Renal cortical epithelial cell (primary cell): ENCODE measurements at places on chromosomes 16 and 17.

- no peak for DNase-seq
Observed at GRCh38 chr16:15919331-15919730, 30.1 kb upstream of the ABCC1 start.

GRCh38 chr16:88453611-88454522 lies 787 bp downstream of the ZFPM1 start:
- no peak for DNase-seq

GRCh38 chr17:77400445-77400870 lies 259.7 kb downstream of the SEC14L1 start:
- DNase-seq: no peak

DNA sequence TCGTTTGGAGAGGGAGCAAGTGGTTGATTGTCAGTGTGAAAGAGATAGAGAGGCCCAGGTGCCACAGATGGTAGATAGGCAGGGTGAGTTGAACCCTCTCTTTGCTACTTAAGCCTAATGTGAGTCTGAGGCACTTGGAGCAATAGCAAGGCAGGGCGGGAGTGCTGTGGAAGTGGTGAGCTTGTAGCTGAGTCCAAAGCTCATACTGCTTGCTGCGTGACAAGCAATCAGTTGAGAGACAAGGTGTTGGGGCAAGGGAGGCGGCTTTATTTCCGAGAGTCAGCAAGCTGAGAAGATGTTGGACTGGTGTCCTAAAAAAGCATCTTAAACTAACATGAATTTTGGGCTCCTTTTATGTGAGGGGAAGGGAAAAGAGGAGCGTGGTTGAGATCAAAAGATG lies 112.9 kb upstream of the ZKSCAN2 start:
- DNase-seq: no peak

DNA sequence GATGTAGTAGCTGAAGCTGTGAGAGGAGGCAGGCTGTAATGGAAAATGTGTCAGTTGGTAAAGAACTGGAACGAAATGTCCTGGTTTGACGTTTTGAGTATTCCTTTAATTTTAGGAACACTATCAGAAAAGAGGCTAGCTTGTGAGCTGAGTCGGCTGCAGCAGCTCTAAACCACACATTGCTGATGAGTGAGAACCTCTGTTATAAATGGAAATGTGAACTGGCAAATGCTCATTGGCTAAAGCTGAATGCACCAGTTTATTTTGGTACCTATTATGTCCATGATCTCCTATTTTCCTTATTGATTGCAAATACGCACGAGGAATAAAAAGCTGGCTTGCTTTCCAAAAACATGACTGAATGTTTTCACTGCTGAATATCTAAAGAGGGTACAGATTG lies 11.0 kb upstream of the WIPI1 start:
- DNase-seq: no peak

DNA sequence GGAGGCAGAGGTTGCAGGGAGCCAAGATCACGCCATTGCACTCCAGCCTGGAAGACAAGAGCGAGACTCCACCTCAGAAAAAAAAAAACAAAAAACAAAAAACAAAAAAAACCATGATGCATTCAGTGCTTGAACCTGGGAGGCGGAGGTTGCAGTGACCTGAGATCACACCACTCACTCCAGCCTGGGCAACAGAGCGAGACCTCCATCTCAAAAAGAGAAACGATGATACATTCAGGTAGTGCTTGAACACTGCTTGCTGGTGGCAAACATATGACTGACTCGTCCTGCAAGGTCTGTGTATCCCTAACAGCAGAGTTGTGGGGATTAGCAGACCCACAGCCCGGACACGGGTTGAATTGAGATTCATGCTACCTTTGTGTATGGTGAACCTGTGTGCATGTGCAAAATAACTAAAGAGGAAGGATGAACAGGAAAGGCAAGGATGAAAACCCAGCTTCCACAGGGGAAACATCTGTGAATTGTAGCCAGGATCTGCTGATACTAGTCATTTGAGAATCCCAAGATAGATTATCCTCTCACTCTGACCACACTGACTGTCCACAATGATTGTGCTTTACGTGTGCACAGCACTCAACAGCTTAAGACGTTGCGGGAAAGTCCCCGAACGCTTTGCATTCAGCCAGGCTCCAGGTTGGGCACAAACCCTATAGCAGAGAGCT lies 52.4 kb upstream of the MRPS23 start:
- peak; percentile 69 for DNase-seq

GRCh38 chr17:13609941-13610340 lies 8.2 kb upstream of the HS3ST3A1 start:
- no peak for DNase-seq

DNA sequence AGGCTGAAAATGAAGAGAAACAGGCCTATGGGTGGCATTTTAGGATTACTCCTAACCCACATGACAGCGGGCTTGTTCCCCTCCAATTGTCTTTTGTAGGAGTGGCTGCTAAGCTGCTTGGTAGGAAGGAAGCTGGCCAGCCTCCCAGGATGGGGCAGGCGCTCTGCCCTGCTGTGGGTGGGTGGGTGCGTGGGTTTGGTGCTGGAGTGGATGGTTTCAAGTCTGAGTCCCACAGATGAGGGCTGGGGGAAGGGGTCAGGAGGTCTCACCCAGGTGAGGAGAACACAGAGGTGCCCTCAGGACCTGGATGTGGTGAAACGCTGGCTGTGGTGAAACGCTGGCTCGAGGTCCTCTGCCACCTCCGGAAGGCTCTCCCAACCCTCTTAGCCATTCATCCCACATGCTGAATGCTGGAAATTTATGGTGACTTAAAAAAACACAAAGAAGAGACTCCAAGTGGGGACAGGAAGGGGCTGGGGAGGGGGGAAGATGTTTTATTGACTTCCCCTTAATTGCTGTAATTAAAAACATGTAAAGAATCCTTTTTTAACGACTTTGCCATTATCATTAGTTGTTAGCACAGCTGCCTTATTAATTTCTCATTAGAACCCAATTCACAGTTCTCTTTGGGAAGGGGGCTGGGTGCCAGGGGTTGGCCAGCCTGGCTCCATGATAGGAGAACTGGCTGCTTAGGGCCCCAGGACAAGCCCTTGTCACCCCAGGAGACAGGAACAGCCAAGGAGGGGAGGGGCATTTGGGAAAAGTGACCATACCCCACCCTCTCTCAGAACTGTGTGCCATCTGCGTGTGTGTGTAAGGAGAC lies 153.5 kb upstream of the CDC42EP4 start:
- no peak for DNase-seq

GRCh38 chr16:869823-870641 lies 69.5 kb upstream of the GNG13 start:
- DNase-seq: no peak

GRCh38 chr16:5065326-5065725 lies 430 bp downstream of the C16orf89 start:
- DNase-seq: no peak

DNA sequence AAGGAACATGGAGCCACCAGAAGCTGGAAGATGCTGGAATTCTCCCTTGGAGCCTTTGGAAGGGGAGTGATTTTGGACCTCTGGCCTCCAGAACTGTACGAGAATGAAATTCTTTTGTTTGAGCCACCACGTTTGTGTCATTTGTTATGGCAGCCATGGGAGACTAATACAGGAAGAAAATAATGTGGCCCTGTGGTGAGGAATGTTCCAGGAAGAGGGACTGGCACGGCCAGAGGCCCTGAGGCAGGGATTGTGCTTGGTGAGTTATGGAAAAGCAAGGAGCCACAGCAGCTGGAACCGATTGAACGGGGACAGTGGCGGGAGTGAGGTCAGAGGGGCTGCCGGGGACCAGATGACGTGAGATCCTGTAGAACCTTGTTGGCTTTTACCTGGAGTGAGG lies 51.4 kb downstream of the CFAP20 start:
- DNase-seq: no peak

DNA sequence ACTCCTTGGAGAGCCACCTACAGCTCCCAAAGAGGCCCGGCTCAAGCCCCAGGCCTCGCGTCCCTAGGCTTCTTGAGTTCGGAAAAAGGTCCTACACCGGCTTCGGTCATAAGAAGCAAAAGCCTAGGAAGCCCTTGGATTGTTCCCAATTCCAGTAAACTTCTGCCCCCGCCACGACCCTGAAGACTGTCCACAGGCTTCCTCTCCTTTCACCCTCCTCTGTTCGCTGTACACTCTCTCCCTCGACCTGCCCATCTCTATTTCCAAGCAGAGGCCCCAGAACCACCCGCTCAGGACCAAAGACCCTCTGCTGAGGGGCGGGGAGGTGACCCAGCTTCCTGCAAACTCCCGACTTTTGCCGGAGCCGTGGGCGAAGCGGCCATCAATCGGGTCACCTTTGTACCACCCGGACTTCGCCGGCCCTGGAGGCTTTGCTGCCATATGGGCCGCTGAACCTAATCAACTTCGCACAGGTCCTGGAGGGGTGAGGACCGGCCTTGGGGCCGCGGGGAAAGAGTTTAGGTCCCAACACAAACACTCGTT lies 2.7 kb downstream of the HOXB2 start:
- no peak for DNase-seq

GRCh38 chr16:51556694-51557340 lies 405.7 kb upstream of the SALL1 start:
- DNase-seq: peak; percentile 88

DNA sequence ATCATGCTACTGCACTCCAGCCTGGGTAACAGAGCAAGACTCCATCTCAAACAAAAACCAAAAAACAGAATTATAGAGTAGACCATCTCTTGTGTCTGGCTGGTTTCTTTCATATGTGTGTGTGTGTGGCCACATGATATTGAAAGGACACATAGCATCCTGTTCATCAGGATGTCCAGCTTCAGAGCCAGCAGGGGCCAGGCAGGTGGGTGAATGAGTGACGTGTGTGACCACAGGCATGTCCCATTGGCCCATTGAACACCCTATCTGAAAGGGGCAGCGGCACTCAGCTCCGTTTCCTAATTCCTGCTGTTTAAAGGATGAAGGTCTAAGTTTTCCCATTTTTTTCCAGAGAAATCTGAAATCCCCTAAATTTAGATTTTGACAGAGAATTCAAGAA lies 174.2 kb downstream of the PRKCB start:
- no peak for DNase-seq
